Right ventricle myocardium superior (tissue), 1 donor: ENCODE measurements at places on chromosomes 2 and 18.

- DNase-seq = no peak
Measured at GRCh38 chr2:100986157-100986556, 15.9 kb upstream of the RPL31 start.

DNA sequence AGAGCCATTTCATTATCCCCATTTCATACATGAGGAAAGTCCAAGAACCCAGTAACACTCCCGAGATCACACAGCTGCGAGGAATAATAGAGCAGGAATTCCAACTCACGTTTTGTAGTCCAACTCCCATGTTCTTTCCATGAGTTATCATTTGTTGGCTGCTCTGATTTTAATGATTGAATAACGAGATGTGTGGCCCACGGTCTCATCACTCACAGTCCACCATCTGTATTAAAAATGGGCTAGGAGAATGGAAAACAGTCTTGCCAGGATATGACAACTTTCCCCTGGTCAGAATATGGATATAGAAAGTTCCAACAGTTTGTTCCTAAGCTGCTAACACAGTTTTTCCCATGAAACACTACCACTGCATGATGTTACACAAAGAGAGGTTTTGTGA is 147.5 kb downstream of the METTL4 start:
- DNase-seq = no peak

DNA sequence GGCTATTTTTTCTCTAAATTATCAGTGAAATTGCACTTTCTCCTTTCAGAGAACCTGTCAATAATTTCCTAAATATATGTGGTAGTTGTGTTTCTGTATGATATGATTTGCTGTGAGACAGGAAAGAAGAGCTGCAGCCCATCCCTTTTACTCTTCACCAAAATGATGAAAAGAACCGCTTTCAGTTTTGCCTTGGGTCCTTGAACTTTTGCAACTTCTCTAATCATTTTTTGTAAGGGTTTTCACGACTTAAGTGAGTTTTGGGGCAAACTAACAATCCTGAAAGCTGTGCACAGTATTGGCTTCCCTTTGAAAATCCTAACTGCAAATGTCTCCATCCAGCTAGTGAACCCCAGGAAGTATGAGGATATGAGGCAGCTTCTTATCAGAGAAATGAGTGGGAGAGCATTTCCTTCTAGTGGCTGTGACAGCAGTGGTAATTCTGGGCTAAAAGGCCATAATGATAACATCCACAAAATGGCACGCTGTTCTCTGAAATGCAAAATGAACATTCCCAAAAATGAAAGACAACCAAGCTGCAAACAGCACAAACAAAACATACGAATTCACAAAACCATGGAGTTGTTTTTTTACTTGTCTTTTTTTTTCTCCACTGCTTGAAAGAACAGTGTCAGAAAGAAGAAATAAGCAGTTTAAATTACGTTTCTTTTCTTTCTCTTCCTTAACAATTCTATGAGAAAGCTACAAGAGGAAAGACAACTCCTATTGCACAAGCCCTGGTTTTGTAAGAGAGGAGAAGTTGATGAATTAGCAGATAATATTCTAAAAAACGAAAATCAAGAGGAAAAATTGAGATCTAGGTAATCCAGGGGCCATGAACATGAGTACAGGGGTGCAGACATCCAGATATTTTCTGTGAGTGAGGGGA is 1291.6 kb upstream of the ZEB2 start:
- DNase-seq = no peak

DNA sequence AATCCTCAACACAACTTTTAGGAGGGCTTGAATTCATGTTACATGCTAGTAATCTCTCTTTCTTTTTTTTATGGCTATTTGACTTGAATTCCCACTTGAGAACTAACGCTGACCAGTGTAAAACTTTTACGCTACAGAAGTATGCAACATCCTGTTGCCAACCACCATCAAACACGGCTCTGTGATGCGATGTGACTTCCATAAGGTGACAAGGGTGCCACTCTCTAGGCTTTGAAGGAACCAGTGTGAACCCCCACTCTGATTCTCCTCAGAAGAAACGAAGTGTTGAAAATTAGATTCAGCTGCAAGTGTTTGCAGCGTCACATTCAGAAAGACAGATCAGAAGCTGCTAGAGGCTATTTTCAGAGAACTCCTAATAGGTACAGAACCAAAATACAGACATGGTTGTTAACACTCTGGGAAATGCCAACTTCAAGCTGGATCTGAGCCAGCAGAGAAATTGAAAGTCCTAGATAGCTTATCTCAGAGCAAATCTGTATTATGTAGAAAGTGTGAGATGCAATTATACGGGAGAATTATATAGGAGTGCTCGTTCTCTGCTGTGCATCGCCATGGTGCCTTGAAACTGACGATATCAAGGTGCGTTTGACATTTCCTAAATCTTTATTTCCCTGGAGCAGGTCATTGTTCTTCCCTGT is 271.2 kb downstream of the LPIN1 start:
- DNase-seq = no peak

DNA sequence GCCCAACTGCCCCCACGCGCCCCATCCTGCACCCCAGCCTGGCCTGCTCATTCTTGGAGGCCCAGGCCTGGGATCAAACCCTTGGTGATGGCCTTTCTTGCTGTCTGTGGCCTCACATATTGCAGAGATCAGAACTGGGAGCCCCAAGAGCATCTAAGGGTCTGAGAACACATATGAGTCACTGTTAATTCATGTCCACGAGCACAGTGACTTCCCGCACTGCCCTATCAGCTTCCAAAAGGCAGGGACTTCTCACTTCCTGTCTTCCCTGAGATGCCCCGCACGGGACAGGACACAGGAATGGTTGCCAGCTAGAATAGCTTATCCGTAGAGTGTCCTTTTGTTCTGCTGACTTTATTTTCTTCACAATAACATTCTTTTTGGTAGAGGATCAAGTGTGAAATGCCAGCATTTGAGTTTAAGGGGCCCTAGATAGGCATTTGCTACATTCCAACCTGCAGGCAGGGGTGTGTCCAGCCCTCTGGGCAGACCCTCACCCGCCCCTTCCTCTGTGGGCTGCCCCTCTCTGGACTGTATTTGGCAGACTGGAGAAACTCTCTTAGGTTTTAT is 21.1 kb upstream of the CELF4 start:
- no peak for DNase-seq

- DNase-seq = no peak
Measured at GRCh38 chr2:98175811-98176210, 88.8 kb downstream of the VWA3B start.

DNA sequence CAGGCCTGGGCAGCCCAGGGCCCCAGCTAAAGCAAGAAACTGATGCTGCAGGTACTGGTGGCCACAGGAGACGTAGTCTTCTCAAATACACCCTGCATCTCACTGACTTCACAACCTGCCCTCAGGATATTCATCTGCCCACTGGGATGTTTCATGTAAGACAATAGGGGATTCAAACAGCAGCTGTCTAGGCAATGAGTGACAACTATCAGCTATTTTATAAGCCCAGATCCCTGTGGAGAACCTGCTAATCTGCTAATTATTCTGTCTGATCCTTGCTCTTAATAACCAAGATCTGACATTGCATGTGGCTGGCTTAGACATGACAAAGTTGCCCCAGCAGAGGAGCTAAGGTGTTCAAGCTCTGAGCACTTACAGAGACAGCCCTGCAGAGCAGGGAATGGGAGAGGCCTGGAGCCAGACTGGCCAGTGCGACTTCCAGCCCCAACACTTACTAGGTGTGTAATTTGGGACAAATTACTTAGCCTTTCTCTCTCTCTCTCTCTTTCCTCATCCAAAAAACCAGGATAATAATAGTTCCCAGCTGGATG is 28.6 kb downstream of the SIGLEC15 start:
- no peak for DNase-seq

DNA sequence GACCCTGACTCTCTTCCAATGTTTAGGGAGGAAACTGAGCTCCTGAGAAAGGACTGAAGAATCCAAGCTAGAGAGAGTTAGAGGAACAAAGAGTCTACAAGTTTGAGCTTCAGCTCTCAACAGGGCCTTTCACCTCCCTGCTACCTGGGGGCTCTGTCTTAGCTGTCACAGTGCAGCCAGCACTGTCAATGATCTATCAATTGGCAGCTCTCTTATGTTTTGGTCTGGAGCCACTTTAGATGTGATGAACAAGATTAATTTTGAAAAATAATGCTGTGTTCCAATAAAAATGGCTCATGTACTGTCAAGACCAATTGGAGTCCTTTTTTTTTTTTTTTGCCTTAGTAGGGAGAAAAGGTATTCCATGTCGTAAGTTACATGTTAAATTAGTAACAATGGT is 215.8 kb upstream of the TRIB2 start:
- no peak for DNase-seq

DNA sequence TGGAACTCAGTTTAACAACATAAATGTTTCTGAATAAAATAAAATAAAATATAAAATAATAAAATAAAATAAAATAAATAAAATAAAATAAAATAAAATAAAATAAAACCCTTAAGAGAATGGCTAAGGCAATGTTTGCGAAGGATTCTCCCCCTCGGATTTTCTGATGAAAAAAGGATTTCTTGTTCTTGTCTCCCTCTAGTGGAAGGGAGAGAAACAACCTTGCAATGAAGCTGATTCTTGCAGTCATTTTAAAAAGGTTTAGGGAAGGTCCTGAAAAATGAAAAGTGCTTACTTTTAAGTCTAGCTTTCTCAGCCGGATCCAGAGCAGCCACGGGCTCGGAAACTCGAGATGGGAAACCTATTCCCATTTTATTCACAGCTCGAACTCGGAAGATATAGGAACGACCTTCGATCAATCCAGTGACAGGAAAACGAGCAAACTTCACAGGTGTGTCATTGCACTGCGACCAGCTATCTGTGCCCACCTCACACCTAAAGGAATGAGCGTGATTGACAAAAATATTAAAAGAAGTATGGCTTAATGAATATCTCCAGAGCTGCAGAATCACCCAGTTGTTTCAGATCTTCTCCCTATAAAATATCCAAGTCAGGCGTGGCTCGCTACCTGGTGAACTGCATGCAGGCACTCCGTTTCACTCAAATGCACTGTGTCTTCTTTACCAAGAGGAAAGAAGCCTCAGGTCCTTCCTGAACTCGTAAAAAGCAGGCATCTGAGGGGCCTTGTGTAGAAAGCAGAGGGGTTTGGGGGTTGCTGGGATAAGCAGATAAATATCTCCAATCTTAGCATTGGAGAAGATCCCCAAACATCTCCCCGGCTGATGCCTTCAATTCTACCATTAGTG is 68.1 kb downstream of the MYOM1 start:
- DNase-seq = no peak

DNA sequence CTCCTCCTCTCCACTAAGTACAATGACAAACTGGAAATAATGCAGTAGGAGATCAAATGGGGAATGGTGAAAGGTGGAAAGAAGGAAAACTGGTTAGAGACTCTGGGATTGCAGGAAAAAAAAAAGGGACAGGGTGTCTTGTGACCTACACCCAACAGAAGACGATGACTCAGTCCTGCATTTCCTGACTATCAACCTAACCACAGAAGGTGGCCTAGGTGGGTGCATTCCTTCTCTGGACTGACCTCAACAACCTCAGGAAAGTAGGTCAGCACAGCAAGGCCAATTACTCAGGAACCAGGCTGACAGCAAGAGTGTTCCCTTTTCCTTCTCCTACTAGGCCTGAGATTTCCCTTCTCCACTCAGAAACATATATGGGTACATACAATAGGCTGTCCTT is 1386.4 kb upstream of the ZEB2 start:
- DNase-seq = no peak

GRCh38 chr2:186467421-186467820 is 18.6 kb upstream of the ZC3H15 start:
- DNase-seq = no peak

DNA sequence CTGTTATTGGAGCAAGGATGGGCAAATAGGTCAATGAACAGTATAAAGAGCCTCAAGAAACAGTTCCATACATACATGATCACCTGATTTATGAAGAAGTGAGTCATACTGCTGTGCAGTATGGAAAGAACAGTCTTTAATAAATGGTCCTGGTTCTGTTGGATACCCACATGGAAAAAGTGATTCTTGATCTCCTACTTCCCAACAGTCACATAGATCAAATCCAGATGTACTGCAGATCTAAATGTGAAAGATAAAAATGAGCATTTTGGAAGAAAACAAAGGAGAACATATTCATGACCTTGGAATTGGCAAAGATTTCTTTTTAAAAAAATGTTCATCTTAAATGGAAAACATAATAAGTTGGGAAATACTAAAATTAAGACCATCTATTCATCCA is 75.8 kb downstream of the CCDC148 start:
- DNase-seq = no peak

- DNase-seq = no peak
Measured at GRCh38 chr2:117128461-117128860, 686.0 kb upstream of the DDX18 start.

DNA sequence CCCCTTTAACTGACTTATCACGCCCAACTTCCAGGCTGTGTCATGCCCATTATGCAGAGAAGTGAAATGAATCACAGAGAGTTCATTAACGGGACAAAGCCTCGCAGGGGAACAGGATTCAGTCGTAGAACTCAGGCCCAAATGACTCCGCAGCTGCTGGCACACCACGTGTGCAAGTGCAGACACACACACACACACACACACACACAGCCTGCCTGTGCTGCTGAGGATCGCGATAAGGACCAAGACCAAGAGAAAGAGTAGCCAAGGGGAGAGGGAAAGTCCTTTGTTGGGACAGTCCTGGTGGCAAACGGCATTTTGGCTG is 90.0 kb upstream of the TAF1B start:
- peak; percentile 74 for DNase-seq

DNA sequence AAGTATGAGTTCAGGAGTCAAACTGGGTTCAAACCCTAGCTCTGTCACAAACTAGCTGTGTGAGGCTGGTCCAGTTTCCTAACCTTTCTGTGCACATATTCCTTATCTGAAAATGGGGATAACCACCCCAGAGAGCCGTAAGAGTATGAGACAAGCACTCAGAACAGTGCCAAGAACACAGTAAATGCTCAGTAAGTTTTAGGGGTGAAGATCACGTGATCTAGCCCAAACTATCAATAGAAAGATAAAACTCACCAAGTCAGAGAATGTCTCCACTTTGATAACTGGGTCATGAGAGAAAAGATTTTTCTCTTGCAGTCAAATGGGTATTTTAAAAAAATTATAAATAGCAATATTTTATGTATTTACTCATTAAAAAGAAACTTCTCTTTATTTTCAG is 219.4 kb upstream of the REV1 start:
- no peak for DNase-seq

- no peak for DNase-seq
Measured at GRCh38 chr2:8623576-8623957, 58.3 kb upstream of the ID2 start.

DNA sequence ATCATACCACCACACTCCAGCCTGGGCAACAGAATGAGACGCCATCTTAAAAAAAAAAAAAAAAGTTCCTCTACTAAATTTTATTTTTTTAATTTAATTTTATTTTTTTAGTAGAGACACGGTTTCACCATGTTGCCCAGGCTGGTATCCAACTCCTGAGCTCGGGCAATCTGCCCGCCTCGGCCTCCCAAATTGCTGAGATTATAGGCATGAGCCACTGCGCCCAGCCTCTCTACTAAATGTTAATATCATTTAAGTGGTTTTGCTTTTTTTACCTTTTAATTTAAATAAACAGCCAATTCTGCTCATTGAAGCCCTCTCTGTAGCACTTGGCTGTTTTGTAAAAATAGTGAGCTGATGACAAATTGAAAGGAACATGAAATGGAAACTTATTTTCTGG is 9.2 kb downstream of the RAB17 start:
- no peak for DNase-seq
